ENCODE measurements at places on chromosomes 7 and 10.
A peak's percentile ranks its signal among the peaks of the same experiment; 100 is the strongest.

GRCh38 chr10:9547936-9548904 is 1469.5 kb upstream of the CELF2 start:
- no peak for DNase-seq

- DNase-seq: no peak
Observed at GRCh38 chr7:147556317-147556716, 1034.2 kb upstream of the C7orf33 start.

- no peak for DNase-seq
Observed at GRCh38 chr7:50838675-50839377, 56.1 kb upstream of the GRB10 start.

- DNase-seq: no peak
Observed at GRCh38 chr7:48251766-48252165, 80.5 kb downstream of the ABCA13 start.

DNA sequence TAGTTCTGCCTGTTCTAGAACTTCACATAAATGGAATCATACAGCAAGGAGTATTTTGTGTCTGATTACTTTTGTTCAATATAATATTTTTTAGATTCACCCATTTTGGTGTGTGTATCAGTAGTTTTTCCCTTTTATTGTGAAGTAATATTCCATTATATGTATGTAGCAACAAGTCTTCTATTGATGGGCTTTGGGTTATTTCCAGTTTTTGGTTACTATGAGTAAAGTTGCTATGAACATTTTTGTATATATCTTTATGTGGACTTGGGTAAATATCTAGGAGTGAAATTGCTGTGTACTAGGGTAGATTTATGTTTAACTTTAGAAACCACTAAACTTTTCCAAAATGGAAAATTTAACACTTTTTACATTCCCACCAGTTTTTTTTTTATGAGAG is 35.7 kb downstream of the ADK start:
- no peak for DNase-seq

GRCh38 chr7:39633563-39634477 is 10.4 kb downstream of the RALA start:
- no peak for DNase-seq

DNA sequence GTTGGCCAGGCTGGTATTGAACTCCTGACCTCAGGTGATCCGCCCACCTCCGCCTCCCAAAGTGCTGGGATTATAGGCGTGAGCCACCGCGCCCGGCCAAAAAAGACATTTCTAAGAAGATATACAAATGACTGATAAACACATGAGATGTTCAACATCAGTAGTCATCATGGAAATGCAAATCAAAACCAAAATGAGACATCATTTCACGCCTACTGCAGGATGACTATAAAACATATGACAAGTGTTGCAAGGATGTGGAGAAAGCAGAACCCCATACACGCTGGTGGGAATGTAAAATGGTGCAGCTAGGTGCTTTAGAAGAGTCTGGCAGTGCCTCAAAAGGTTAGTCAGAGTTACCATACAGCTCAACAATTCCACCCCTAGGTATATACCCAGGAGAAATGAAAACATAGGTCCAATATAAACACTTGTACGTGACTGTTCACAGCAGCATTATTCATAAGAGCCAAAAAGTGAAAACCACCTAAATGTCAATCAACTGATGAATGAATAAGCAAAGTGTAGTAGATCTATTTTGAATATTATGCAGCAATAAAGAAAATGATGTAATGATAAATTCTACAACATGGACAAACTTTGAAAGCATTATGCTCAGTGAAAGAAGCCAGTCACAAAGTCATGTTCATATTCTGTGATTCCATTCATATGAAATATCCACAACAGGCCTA is 24.5 kb downstream of the TMEM209 start:
- DNase-seq: peak; percentile 30

DNA sequence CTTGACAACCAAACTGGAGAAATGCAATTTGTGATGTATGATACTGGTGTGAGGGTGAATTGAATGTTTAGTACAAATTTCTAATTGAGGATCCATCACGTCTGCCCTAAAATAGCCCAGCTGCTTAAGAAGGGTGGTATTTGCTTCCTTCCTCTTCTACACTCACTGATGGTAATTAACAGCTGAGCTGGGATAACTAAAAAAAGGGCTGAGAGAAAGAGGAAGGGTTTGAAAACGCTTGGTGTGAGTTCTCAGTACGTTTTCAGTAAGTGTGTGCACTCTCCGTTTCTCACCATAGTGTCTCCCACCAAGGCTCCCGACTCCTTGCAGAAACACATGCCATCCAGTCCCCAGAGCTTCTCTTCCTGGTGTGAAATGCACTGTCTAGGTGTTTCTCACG is 54.3 kb downstream of the MAP3K8 start:
- no peak for DNase-seq

DNA sequence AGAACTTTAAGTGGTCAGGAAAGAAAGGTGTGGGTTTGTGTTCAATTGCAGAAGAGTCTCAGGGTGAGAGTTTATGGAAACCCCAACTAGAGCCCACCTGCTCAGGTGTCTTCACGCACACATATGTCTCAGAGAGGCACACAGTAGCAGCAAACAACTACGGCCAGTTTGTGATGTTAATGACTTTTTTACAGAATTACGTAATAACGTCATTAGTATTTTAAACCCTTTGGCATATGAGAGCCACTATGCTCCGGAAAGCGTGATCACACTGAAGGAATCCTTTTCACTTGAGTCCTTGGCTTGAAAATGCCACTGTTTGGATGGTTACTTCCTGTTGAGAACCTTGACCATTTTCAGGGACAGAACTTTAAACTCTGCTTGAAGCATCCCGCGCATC is 204.0 kb downstream of the PTPRN2 start:
- no peak for DNase-seq

GRCh38 chr10:57472823-57473619 is 794.7 kb downstream of the IPMK start:
- no peak for DNase-seq

DNA sequence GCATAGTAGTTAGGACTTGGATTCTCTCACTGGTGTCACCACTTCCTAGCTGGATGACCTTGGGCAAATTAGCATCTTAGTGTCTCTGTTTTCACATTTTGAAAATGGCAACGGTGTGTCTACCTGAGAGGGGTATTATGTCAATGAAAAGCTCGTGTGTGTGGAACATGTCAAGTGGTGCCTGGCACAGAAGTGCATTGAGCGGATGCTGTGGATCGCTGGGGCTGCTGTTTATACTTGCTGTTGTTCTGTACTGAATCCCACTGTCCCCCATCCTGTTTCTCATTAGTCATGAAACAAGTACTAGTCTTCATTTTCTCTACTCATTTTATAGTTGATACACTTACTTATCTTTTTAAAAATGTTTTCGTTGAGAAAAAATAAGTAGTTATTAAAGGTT is 26.1 kb downstream of the RBM33 start:
- no peak for DNase-seq

GRCh38 chr7:157822688-157823031 is 485.9 kb downstream of the DNAJB6 start:
- no peak for DNase-seq

DNA sequence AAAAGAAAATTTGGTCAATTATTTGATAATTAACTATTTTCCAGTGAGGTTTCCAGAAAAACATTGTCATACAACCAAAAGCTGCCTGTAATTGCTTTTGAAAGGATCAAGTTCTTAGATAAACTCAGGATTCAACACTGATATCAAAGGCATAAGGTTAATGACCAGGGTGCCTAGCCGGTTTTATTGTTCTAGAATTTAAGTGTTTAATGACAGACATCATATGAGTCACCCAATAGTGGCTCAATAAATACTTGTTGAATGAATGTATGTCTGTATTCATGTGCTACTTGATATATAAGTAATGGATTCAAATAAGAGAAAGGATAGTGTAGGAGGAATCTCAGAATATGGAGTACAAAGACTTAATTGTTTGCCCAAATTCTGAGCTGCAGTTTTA is 196.1 kb upstream of the LRGUK start:
- DNase-seq: no peak

- no peak for DNase-seq
Observed at GRCh38 chr10:124077208-124077993, 16.0 kb downstream of the CHST15 start.

- no peak for DNase-seq
Observed at GRCh38 chr7:31850066-31850465, 163.1 kb downstream of the PPP1R17 start.

- DNase-seq: peak; percentile 38
Observed at GRCh38 chr7:117250801-117251200, 72.1 kb downstream of the WNT2 start.

DNA sequence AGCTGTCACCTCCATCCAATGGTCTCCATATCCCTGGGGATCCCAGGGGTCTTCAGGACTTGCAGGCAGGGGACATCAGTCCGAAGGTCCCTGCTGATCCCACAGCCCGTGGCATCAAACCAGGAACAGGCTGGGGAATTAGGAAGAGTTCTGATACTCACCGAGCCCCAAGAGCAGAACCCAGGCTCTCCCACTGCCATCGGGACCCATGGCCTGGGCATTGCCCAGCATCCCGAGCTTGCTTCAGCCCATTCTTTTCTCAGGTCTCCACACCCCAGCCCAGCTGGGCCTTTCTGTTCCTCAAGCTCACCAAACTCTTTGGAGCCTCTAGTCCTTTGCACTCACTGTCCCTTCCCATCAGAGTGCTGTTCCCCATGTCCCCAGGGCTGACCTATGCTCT is 280.9 kb downstream of the GRID1 start:
- DNase-seq: no peak

GRCh38 chr10:109374215-109374614 is 549.1 kb downstream of the XPNPEP1 start:
- peak; percentile 38 for DNase-seq

- DNase-seq: peak; percentile 70
Observed at GRCh38 chr7:100726996-100727761, 6.2 kb upstream of the ZAN start.

- no peak for DNase-seq
Observed at GRCh38 chr7:88395715-88396114, 89.0 kb upstream of the STEAP4 start.

- no peak for DNase-seq
Observed at GRCh38 chr7:157270060-157270444, 66.8 kb upstream of the DNAJB6 start.

GRCh38 chr7:120973849-120974248 is 14.7 kb upstream of the CPED1 start:
- no peak for DNase-seq

DNA sequence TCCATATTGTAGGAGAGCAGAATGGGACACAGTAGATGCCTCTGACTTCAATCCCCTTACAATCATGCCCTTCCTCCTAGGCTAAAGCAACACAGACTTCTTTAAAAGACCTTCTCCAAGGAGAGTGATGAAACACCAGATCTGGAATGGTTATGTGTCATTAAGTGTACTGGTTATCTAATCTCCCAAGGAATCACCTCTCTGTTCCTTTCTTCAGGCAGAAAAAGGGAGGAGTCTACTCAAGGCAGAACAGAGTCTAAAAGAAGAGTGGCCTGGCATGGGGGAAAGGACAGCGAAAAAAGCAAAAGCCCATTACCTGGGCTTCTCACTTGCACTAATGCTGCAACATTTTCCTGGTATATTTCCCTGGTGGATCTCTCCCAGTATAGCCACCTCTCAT is 2.9 kb downstream of the ELMO1 start:
- no peak for DNase-seq

GRCh38 chr7:7924303-7924702 is 44.3 kb upstream of the GLCCI1 start:
- no peak for DNase-seq

DNA sequence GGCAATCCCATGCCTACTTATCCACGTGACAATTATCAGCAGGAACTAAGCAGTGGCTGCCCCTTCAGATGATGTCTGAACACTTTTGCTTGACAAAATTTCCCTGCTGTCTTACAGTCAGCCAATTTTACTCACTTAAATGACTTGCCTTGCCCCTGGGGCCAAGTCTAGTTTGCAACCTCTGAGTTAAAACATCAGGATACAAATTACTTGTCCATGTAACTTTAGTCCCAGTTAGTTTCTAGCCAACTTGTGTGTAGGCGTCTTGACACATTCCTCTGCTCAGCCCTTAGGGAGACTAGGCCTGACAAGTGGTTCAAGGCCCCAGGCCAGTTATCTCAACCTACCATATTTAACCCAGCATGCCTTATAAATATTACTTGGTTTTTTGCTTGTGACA is 11.6 kb upstream of the TYSND1 start:
- no peak for DNase-seq

DNA sequence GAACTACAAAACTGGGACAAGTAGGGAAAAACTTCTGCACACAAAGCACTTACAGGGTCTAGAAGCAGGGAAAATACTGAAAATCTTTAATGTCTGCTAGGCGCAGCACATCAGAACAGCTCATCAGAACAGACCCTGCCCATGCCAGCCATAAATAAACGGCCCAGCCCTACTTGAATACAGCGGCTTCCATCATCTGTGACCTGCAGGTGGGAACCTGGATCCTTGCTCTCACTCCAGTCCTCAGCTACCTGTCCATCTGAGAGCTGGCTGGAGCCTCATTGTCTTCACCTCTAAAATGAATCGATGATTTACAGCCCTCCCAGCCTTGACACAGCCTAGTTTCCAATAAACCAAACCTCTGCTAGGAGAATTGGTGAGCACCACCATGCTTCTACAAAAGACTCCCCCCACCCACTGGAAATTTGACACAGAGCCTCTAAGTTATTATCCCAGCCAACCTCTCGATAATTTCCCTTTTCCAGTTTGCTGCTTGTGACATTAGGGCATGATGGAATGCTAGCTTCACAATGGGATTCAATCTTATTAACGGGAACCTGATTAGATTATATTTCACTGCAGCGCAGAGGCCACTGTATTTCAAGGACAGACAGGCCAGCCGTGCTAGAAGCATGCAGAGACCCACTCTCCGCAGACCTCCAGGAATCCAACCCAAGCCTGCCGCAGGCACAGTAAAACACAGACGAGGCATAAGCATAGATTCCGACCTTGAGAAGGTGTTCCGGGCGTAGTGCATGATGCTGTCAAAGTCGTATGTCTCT is 61.6 kb upstream of the OPALIN start:
- no peak for DNase-seq

- no peak for DNase-seq
Observed at GRCh38 chr10:35336921-35337823, 863 bp downstream of the CCNY start.

DNA sequence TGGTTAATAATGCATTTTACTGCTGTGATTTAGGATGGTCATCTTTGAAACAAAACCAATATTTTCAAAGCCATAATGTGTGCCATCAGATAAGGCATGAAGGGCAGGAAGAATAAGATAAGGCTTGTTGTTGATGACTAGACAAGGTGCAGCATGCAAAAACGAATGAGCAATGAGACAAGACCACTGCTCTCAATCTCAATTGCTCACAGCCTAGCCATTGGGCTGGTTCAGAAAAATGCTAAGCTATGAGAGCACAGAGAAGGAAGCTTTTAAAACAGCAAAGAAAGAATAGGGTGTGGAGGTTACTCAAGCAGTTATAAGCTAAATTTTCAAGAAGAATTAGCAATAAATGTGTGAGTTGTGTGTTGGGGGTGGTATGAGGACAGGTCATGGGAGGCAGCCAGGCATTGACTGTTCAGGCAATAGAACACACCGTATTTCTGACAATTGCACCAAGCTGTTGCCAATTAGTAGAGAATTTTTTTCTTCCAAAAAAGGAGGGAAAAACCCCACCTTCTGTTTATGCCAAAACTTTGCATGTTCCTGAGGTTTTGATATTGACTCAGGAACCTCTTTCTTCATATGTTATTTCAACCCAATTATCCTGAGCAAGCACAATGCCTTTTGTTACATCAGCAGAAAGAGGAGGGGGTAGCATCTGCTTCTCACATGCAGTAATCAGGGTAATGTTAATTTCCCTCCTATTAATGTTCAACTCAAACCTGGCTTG is 276.5 kb downstream of the HDAC9 start:
- no peak for DNase-seq

All from non-pigmented ciliary epithelial cell (primary cell).